ENCODE measurements at places on chromosomes 2 and 18.

GRCh38 chr18:51523671-51524070 is 326.2 kb upstream of the MEX3C start:
- DNase-seq, result no peak

GRCh38 chr2:232519581-232520438 is at the start of gene PRSS56:
Gene PRSS56 (plus strand): TSS chr2:232520388. CDS start chr2:232520599, 211 bp downstream.
- DNase-seq, result peak; percentile 13

DNA sequence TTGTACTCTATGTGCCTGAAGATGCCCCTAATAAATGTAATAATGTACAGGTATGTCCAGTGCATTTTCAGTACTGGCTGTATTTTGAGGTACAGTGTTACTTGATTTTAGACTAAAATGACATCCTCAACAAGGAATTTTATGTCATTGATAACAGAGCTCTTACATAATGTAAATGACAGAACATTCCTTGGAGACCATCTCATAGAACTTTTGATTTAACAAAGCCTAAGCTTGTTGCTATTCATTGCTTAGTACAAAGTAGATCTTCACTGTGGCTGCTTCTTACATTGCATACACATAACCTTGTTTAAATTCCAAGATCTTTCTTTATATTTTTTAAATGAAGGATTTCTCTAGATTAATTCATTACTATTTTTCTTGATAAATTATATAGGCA is 24.1 kb downstream of the DYNC1I2 start:
- no peak for DNase-seq

DNA sequence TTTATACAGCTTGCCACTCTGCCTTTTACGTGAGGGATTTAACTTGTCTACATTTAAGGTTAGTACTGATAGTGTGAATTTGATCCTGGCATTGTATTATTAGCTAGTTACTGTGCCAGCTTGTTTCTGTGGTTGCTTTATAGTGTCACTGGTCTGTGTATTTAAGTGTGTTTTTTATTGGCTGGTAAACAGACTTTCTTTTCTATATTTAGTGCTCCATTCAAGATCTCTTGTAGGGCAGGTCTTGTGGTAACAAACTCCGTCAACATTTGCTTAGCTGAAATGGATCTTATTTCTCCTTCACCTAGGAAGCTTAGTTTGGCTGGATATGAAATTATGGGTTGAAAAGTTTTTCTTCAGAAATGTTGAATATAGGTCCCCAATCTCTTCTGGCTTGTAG is 1971.0 kb upstream of the LRRTM1 start:
- DNase-seq, result no peak

GRCh38 chr2:226916669-226917068 is 80.8 kb downstream of the RHBDD1 start:
- DNase-seq, result no peak

GRCh38 chr18:59954755-59955156 is 55.0 kb downstream of the PMAIP1 start:
- peak; percentile 55 for DNase-seq

- DNase-seq, result no peak
Measured at GRCh38 chr2:103364177-103364576, 602.3 kb downstream of the TMEM182 start.

GRCh38 chr18:78482378-78482777 is 497.2 kb upstream of the SALL3 start:
- DNase-seq, result no peak

DNA sequence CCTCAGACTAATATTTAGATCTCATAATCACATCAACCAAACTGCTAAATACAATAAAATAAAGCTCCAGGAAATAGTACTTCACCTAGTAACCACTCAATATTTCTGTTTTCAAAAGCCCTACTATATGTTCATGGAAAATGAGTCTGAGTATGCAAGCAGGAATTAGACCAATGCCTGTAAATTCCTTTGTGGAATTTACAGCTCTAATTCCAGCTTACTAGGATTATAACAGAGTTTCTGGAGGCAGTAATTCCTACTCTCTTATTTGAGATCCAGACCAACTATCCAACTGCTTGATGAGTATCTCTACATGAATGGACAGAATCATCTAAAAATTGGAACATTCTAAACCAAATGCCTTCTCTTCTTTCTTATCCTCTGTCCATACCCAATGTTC is 11.6 kb downstream of the CDKL4 start:
- DNase-seq, result no peak

GRCh38 chr2:170255971-170256370 is 78.0 kb downstream of the MYO3B start:
- DNase-seq, result no peak

DNA sequence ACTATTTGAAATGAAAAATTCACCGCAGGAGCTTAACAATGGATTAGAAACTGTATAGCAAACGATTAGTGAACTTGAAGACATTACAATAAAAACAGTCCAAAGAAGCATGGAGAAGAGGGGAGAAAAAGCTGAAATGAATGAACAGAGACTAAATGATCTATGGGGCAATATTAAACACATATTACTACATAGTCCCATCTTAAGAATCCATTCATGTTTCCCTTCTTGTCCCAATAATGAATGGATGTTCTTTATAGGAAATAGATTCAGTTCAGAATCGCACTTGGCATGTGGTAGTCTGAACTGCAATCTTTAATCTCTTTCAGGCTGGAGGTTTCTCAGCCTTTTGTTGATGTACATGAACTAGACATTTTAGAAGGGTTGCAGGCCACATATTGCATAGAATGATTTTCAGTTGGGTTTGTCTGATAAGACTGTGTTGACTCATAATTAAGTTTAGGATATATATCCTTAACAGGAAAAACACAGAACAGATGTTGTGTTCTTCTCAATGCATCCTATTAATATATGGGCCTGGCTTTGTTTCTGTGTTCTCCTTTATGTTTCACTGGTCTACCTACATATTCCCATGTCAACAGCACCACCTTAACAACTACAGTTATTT is 27.9 kb downstream of the CCDC88A start:
- no peak for DNase-seq

DNA sequence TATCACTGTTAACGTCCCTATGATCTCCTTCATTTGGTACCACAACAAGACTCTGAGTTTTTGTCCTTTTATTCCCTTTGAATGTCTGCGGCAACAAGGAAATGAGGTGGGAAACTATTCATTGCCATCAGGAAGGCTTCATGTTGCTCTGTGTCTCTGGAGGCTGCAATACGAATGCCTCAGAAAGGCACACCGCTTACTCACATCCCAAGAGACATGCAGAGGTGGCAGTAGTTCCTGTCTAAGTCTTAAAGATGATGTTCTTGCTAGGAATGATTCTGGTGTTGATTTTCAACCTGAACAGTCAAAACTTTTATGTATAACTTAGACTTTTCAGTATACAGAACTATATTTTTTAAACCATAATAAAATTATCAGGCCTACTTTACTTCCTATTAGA is 24.0 kb downstream of the CNTNAP5 start:
- no peak for DNase-seq

GRCh38 chr2:238396663-238397062 is 30.1 kb upstream of the ASB1 start:
- DNase-seq, result no peak

- DNase-seq, result peak; percentile 21
Measured at GRCh38 chr2:201402651-201403562, 45.8 kb upstream of the FLACC1 start.

GRCh38 chr18:51053814-51054213 is 23.8 kb downstream of the SMAD4 start:
- DNase-seq, result no peak
